ENCODE measurements at places on chromosomes 5 and 9.

DNA sequence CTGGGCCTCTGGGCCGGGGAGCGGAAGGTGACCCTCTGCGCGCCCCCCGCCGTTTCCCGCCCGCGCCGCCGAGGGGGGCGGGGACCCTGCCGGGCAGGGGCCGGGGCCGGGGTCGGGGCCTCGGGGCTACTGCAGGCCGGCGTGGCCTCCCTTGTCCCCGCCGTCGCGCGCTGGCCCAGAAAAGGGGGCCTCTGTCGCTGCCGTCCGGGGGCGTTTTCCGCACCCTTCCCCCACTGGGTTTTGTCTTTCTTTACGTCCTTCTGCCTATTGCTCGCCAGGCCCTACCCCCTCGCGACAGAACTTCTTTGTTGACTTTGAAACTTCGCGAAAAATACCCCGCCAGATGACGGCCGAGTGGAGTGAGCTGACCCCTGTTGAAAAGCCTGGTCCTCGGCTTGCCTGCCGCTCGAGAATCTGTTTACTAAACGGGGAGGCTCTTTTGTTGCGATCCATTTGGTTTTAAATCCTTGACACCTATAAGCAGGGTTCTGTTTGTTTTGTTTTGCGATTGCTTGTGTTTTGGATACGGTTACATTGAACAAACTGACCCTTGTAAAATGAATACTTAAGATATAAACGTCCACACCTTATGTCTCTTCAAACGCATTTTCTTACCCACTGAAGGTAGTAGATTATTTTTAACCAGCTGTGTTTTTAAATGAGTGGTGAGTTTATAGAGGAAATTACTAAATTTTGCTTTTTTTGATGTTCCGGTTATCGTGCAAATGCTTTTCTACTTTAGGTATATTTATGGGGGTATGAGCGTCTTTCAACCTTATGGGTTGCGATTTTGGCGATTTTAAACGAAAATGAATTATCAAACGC, 765 bp downstream of the MARCHF6 start:
- peak; percentile 25 for DNase-seq

- no peak for DNase-seq
Measured at GRCh38 chr5:129631961-129632360, 115.9 kb upstream of the MINAR2 start.

- no peak for DNase-seq
Measured at GRCh38 chr5:143196601-143197259, 206.8 kb downstream of the NR3C1 start.

DNA sequence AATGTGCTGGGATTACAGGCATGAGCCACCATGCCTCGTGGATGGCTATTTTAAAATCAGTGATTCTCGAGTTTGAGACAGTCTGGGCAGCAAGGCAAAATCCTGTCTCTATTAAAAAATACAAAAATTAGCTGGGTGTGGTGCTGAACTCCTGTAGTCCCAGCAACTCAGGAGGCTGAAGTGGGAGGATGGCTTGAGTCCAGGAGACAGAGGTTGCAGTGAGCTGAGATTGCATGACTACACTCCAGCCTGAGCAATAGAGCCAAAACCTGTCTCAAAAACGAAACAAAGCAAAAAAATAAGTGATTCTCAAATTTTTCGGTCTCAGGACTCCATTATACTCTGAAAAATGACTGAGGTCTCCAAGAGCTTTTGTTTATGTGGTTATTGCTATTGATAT, 47.9 kb upstream of the HSPA9 start:
- DNase-seq = no peak

- no peak for DNase-seq
Measured at GRCh38 chr5:177473443-177474001, at the start of gene DBN1. DBN1 (minus strand) TSS chr5:177473634; CDS start chr5:177473521, 113 bp downstream.

DNA sequence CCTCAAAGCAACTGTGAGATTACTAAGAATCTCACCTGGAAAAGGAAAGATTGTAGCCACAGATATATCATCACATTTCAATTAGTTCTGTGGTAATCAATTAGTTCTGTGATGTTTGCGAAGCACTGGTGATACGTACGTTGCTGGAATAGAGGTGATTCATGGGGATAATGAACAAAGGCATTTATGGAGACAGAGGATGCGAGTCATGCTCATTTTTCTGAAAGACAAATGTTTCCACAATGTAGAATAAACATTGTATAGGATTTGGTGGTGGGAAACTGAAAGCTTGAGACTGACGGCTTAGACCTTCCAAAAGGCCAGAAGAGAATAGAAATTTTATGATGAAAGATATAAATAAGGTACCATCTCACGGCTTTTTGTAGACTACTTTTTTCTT, 507.3 kb upstream of the TYRP1 start:
- peak; percentile 6 for DNase-seq

DNA sequence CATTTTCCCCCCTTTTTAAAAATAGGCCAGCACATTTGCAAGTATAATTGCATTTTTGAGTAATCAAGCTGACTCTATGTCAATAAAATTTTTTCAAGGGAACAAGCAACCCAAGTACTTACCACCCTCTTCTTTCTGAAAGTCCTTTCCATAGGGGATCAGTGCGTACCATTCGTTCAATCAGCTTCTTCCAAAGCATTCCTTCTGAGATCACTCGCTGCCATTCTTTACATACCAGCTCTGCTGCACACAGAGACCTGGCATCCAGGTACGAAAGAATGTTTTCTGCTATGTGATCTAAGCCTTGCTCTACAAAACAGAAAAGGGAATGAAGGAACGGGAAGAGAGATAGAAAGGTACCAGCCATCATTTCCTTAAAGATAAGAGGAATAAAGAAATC, 106.6 kb downstream of the FBXW11 start:
- DNase-seq = no peak

DNA sequence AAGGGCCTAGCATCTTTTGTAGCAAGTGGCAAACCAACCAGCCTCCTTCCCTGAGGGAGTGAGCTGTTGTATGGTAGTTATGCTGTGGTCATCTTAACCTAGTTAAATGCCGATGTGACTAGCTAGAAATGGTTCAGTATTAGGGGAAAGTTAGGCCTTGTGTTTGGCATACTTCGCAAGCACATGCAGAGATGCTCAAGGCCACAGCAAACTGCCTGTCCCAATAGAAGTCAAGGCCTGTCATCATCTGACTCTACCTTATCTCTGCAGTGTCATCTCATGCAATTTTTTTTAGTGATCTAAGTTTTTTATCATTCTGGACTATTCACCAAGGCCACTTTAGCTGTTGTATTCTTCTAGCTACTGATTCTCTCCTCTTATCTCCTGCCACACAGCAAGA, 5.2 kb upstream of the EXOSC3 start:
- DNase-seq = no peak

GRCh38 chr5:139156814-139157213, 41.4 kb downstream of the SIL1 start:
- no peak for DNase-seq

- DNase-seq = no peak
Measured at GRCh38 chr5:65247594-65247993, 234.1 kb downstream of the ADAMTS6 start.

Measured in DMS153 (cell line).